ENCODE measurements at places on chromosomes 1 and 21.
A peak's percentile ranks its signal among the peaks of the same experiment; 100 is the strongest.

GRCh38 chr1:6166655-6167390 lies 13.3 kb downstream of the CHD5 start:
- DNase-seq: no peak

DNA sequence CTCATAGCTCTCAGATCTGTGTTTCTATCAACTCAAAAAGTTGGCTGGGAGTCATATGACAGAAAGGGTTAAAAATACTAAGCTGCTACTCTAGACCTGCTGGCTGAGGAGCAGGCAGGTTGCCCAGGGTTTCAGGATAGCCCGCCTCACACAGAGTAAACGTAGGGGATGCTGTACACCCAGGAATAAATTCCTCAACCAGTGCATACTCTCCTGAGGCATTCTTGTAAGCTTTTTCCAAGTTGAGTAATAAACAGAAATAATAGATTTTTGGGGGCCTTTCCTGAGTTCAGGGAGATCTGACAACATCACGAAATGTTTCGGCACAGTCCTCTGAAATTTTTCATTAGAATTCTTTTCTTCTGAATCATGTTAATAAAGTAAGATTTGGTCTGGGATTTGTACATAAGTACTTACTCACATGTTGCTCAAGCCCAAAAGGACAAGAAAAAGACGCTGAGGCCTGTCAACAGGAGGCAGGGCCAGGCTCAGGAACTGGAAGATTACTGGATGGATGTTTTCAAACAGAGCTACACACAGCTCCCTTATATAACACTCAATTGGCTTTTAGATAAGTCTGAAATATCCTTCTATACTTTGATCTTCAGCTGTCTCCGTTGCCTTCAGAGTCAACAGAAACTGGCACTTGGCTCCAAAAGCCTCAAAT lies 41.0 kb downstream of the TGFBR3 start:
- DNase-seq: no peak

DNA sequence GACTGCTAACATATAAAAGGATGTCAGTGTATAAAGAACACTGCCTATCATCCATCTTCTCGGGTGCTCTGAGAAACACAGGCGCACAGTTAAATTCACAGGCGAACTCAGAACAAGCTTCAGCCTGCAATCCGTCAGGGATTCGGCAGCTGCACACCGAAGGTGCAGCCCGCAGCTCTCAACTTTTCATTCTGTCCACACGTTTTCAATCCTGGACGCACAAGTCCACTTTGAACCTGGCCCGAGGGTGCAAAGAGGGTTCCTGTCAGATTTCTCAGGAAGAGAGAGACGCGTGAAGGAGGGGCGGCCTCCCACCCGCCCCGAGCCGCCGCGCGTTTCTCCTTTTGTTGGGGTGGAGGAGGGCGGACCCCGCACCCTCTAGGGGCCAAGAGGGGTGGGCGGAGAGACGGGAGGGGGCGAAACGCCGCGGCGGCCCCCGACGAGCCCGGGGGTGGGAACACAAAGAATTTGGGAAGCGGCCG lies 724 bp downstream of the DOCK7 start:
- DNase-seq: peak; percentile 18

GRCh38 chr21:44995343-44995941 lies 55.6 kb downstream of the SLX9 start:
- no peak for DNase-seq

GRCh38 chr1:93352376-93352775 lies 6.7 kb downstream of the DR1 start:
- DNase-seq: no peak

DNA sequence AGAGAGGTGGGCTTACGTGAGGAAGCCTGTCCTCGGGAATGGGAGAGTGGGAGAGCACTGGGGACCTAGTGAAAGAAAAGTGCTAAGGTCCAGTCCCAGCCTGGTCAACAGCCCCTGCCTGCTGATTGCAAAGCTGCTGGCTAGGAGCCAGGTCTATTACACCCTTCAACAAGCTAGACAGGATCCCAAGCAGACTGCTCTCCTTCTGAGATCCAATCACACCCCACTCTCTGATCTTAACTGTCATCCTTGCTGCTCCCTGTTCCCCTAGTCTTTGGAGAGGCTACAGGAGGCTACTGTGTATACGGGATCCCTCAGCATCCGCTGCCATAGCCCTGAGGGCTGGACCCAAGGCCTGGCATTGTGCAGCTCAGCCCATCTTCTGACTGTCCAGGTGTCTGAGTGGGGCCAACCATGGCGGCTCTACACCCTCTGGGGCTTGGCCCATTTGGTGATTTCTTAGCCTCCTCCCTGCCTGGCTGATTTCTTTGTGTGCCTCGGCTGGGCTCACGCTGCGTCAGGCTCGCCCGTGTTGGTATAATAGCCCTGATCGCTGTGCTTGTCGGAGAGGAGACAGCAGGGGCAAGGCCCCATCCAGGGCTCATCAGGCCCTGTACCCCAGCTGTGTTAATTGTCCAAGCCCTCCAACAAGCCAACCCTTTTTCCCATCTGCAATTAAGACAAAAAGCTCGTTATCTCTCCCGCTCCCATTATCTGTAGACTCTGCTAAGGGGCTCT lies 43.9 kb downstream of the NAV1 start:
- no peak for DNase-seq

- no peak for DNase-seq
These were observed 28.4 kb downstream of the CHML start for GRCh38 chr1:241611736-241612135.

DNA sequence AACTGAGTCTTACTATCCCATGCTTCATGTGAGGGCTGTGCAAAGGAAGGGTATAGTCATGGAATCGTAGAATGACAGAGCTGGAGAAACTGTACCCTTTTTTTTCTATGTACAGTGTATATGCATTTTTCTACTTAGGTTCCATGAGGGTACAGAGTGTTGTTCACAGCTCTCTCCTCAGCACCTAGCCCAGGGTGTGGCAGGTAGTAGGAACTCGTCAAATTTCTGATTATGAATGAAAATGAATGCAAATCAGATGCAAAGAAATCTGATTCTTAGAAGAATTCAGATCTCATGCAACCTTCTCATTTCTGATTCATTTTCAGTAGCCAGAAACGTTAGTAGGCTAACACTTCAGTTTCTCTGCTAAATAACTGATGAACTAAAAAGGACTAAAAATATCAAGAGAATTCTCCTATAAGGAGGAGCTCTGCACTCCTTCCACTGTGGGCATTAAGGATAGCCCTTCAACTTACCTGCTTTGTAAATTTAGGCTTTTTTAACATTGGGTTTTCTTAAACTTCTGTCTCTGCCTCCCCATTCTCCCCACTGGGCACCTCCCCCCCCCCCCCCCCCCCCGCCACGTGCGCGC lies 18.0 kb upstream of the HHAT start:
- peak; percentile 65 for DNase-seq

GRCh38 chr21:33101300-33101911 lies 31.5 kb downstream of the OLIG1 start:
- peak; percentile 38 for DNase-seq

DNA sequence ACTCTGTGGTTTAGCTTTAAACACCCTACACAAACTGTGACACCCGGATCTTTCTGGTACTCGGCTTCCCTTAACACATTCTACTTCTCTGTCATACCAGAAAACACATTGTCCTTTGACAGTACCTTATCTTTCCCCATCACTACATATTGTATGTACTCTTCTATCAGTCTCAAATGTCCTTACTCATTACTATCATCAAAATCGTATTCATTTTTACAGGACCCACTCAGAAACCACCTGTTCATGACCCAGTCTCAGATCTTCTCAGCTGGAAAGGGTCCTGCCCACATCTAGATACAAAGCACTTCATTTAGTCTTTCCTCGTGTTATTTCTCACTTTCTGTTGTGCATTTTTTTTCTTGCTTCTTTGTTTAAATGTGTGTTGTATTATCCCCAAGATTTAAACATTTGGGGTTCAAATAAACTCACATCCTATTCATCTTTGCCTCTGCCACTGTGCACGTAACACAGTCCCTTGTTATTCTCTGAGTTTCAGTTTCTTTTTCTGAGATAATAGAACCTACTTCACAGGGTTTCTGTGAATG lies 27.7 kb downstream of the CD34 start:
- DNase-seq: no peak

GRCh38 chr21:35603494-35603893 lies 456.8 kb downstream of the SETD4 start:
- DNase-seq: no peak

DNA sequence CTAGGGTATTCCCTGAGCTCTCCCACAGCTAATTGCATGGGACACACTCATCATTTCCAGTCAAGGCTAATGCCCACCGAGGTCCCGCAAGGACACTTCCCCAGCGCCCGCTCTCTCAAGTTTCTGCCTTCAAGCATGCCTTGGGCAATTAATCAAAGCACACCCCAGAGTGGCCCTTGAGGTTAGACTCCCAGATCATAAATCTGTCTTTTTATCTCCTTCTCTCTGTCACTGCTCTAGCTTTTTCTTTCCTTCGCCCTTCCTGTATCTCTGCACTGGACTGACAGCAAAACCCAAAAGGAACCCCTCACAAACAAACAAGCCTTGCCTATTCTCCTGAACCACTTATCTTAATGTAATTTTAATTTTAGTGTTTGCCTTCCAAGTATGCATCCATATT lies 7.9 kb upstream of the EXOSC10 start:
- DNase-seq: no peak
